ENCODE measurements at places on chromosomes 3 and 15.

- no peak for DNase-seq
Observed at GRCh38 chr3:188049606-188050530, 104.1 kb upstream of the LPP start.

GRCh38 chr15:92462424-92463125, 68.9 kb downstream of the ST8SIA2 start:
- DNase-seq: no peak

DNA sequence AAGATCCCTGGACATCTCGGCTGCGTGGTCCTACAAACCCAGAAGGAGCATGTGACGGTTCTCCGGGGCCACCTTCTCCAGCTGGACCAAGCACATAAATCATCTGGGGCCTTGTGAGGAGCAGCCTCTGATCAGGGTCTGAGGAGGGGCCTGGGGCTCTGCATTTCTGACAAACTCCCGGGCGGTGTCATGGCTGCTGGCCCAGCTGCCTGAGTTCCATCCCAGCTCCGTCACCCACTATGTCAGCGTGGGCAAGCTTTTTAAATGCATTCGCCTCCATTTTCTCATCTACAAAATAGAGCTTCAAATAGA, 126.3 kb upstream of the MEF2A start:
- no peak for DNase-seq

DNA sequence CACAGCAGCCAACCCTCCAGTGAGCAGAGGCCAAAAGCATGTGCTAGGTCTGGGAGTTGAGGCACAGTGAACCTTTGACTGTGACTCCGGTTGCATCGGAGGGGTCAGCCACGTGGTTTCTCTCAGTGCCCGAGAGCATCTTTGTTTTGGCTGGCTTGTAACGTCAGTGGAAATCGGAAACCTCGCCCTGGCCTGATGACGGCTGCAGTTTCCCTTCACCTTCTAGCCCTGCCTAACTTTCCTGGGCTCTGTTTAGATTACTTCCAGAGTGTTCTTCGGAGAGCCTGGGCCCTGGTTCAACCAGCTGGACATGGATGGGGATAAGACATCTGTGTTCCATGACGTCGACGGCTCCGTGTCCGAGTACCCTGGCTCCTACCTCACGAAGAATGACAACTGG, 56.6 kb downstream of the MESD start:
- no peak for DNase-seq

- no peak for DNase-seq
Observed at GRCh38 chr15:47095833-47096232, 621.5 kb upstream of the SEMA6D start.

DNA sequence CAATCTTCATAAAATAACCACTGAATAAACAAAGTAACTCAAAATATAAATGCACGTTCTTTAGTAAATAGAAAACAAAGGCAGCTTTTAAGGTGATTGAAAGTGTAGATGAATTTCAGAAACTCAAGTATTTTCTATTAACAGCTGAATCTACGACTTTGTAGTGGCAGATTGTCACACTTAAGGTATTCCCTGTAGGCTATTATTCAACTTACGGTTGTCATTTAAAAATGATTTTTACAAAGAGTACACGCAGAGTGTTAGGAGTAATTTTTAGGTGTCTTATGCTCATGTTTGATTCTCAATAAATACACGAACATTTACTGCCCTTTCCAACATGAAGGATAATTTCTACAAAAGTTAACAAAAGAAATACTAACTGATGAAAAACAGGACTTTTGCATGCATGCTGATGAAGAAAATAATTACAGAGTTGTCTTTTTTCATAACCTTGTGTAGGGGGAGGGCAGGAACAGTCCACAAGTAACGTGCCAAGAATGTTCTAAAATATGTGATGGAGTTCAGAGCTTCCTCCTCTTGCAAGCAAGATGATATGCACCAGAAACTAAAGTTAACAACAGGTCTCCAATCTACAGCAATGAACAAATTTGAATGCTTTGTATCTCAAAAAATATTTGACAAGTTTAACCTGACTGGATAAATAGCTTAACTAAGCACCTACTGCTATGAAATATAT, 16.7 kb downstream of the DCBLD2 start:
- no peak for DNase-seq

DNA sequence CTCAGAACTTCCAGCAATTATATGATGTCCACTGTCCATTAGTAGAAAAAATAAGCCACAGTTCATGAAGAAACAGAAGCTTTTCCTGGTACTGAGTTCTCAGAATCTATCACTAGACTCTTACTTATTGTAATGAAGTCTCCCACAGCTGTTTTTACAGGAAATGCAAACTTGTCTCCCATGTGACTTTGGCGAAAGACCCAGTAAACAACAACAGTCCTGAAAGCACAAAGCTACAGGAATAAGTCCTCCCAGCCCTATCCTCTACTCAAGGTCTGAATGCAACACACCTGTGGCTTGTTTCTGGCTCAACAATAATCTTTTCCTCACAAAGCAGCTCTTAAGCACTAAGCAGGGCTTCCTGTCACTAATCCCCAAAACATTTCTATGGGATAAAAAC, 55.9 kb downstream of the EOMES start:
- no peak for DNase-seq

DNA sequence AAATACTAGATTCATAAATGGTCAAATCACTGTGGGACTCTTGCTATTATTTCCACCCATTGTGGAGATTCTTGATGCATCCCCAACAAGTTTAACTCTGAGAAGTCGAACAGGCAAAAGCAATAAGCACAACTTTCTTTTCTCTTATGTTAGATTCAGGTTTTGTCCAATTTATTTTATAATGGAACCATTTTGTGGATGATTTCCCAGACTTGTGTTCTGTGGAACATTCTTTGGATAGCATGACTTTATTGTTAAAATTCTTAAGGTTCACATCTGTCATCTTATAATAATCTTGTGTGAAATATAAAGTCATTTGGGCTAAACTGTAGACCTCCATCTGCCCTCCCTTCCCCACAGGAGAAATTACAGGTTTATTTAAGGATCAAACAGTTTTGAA, 213.7 kb downstream of the LPP start:
- DNase-seq: no peak

All from PC-9 (cell line).